ENCODE measurements at places on chromosomes 4 and X. TPM values are rescaled to one million over a fixed set of nuclear protein-coding genes. Genes with fewer than 3 reads are reported as not detected.

The KIT gene
- 4.6 TPM for total RNA-seq

- DNase-seq = peak; percentile 27
Observed at GRCh38 chr4:4356106-4357041, 30.5 kb upstream of the NSG1 start.

The CT45A10 gene
- total RNA-seq = not detected

DNA sequence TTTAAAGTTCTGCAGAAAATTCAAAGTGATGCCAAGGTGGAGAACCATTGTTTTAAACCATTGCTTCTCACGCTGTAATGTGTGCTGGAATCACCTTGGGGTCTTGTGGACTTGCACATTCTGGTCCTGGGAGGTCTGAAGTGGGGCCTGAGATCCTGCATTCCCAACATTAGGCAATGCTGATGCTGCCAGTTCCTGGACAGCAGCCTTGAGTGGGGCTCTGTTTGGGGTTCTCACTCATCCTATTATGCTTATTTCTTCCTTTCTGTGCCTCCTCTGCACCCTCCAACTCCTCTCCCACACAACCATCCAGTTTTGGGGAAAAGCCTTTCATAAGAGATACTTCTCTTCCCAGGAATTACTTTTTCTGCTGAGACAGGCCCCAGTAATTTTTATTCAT, 44.2 kb upstream of the RASSF6 start:
- DNase-seq = no peak

GRCh38 chr4:96312046-96312685, 472.3 kb downstream of the PDHA2 start:
- DNase-seq = peak; percentile 4

Data from stomach (tissue), 19 donors.